Iris pigment epithelial cell (primary cell): ENCODE measurements at places on chromosomes 3 and 15.

DNA sequence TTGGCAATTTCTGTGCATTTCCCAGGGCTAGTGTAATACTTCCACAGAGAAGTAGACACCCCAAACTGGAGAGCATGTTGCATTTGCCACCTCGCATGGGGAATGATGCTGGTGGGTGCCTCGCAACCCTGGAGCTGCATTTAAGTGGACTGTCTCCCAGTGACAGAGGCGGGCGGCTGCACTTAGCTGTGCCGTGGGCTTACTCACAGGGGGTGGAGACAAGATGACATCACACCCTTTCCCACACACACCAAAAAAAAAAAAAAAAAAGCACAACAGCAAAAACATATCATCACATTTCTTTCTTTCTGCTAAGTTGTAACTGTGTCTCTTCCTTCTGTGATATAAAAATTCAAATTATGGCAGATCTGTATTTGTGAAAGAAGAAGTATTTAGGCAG is at the start of gene ABI3BP:
Gene ABI3BP (minus strand): TSS at position 113 of the 400 bp plus-strand sequence. CDS start 37 bp downstream, at position 76.
- peak; percentile 89 for DNase-seq

DNA sequence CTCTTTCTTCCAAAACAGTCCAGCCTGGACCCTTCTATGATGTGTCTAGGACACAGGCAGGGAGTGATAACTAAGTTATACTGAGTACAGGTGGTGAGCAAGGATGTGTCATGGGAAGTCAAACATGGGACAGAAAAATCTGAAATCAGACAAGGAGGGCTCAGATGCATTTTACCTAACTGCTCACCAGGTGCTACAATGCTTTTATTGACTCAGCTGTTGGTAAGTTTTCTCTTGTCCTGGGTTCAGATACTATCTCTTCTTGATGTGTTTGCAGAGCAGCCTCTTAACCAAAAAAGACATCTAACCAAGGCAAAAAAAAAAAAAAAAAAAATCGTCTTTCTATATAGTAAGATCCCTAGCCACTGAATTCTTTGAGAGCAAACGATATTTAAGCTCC is 378.6 kb downstream of the VPS13C start:
- no peak for DNase-seq

DNA sequence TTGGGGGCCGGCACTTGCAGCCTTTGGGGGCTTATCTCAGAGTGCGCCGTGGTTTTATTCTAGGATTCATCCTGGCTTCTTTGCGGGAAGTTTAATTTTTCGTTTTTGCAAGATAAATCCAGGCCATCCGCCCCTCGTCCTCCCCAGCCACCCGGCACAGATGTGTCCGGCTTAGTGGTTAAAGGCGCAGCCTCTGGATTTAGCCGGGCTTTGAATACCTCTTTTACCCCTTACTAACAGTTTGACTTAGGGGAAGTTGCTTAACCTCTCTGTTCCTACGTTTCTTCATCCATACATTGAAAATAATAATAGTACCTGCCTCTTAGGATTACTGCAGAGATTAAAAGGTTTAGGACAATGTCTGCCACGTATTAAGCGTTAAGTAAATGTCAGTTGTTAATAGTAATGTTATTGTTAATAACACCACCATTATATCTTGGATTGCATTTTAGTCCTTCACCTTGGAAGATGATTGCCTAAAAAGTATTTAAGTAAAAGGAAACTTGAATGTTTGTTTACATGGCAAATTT is 714 bp downstream of the ECT2 start:
- DNase-seq = peak; percentile 36

DNA sequence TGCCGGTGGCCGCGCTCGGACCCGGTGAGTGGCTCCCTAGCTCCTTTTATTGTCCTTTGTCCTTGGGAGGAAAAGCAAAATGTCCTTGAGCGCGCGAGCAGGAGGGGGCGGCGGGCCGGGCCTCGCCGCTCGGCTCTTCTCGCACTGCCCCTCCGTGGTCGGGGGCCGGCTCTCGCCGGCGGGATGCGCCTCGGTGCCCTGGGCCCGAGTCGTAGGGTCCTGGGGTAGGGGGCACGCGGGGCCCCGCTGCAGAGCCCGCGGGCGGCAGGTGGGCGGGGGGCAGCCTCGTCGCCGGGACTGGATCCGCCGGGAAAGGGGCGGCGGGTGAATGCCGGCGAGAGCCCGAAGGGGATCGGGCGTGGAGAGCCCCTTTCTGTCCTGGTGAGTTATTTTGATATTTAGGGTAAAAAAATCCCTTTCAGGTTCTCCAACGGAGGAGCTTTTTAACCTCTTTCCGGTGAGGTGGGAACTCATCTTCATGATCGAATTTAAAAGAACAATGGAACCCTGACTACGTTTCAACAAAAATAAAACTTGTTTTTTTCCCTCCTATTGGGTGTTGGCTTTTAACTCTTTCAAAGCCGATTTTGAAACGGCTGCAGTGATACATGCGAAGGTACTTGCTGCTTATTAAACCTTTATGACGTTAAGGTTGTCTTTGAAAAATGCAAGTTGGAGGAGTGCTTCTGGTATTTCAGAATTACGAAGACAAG is 16.8 kb upstream of the CHD2 start:
- no peak for DNase-seq

DNA sequence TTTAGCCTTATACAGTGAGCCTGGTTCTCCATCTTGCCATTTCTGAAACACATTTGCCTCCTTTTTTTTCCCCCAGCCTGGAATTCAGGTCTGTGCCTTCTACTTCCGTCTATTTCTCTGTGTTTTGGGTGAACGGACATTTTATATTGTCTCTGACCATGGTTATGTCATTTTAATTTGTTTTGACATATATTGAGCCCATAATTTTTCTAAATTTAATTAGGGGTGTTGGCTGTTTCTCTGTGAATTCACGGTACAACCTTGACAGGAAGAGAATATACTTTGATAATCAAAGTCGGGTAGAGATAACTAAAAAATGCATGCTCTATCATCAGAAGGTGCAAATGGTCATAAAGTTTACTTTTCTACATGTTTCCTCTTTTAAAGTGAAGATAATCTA is 361.4 kb downstream of the VGLL3 start:
- no peak for DNase-seq

DNA sequence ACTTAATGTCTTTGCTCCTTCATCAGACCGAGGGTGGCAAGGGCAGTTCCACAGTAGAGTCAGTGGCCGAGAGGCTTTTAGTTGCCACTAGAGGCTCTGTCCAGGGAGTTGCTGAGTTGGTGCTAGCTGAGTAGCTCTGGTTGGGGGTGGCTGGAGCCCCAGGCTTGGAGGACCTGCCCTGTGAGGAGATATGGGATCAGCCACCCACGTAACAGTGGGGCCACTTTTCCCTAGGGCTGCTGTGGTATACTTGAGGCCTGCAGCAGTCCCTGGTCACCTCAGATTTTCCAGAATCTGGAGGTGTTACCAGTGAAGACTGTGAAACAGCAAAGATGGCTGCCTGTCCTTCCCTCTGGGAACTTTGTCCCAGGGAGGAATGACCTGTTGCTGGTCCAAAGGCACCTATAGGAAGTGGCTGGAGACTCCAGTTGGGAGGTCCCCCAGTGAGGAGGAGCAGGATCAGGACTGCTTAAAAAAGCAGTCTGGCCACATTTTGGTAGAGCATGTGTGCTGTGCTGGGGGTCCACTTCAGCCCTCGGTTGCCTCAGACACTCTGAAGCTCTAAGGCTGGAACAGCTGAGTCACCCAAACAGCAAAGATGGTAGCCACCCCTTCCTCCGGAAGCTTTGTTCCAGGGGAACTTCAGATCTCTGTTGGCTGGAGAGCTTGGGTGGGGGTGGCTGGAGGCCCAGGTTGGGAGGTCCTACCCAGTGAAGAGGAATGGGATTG is 72.9 kb downstream of the AKAP13 start:
- DNase-seq = peak; percentile 50
